Activated T-cell treated with anti-CD3 and anti-CD28 coated beads, Interleukin-2, amount 50 U/mL, for 4 hours (primary cell): ENCODE measurements at places on chromosomes 2 and 18. TPM values are rescaled to one million over a fixed set of nuclear protein-coding genes. Genes with fewer than 3 reads are reported as not detected.

Gene DUSP19
- total RNA-seq = 2.2 TPM

Gene METAP1D
- 5.1 TPM for total RNA-seq

Gene SMAD4
- 58.6 TPM for total RNA-seq

Gene HOXD13
- total RNA-seq = not detected

Gene REG3A
- not detected for total RNA-seq

Gene SNORC
- total RNA-seq = 1.4 TPM

Gene MCEE
- 8.6 TPM for total RNA-seq

Gene CCDC85A
- not detected for total RNA-seq

Gene POTEF
- not detected for total RNA-seq

Gene AKAIN1
- total RNA-seq = not detected

Gene ALK
- not detected for total RNA-seq

Gene AGFG1
- total RNA-seq = 228 TPM

Gene SERPINB4
- not detected for total RNA-seq

Gene HOXD1
- not detected for total RNA-seq

Gene CD207
- total RNA-seq = not detected

Gene CAPN10
- 41.1 TPM for total RNA-seq

Gene KLHL29
- 0.82 TPM for total RNA-seq

Gene LIMS3
- total RNA-seq = 0.16 TPM

Gene LRRC30
- total RNA-seq = not detected

Gene CXCR1
- total RNA-seq = not detected

Gene ZSWIM2
- not detected for total RNA-seq

Gene LIMS4
- total RNA-seq = 0.65 TPM

Gene DSG2
- total RNA-seq = 0.27 TPM

Gene ITGB1BP1
- total RNA-seq = 137 TPM

Gene ZNF236
- 16.6 TPM for total RNA-seq

Gene VWA3B
- not detected for total RNA-seq
